ENCODE measurements at places on chromosomes 13 and 19. TPM values are rescaled to one million over a fixed set of nuclear protein-coding genes. Genes with fewer than 3 reads are reported as not detected.

DNA sequence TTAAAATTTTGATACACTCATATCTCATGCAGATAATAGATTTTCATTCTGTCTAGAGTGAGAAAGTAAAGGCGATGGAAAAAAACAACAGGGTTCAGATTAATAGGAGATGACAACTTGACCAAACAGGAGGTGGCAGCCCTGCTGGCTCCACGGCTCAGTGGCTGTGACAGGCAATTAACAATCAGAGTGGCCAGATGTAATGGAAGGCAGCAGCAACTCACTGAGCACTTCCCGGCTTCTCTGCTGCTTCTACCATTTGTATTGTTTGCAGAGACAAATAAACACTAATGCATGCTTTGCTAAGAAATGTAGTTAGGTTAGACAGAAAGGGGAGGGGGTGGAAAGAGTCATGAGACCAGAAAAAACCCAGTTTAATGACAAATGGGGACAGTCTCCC, 473.0 kb upstream of the SLC10A2 start:
- no peak overlapping the region for H3K27ac ChIP-seq
- H3K27me3 ChIP-seq = no peaks in the 10 kb centered on the region
- DNase-seq = no peak
- no peaks in the 10 kb centered on the region for H3K4me1 ChIP-seq

GRCh38 chr13:36559375-36559774, 114.4 kb upstream of the SERTM1 start:
- no peaks in the 10 kb centered on the region for H3K27me3 ChIP-seq
- H3K4me3 ChIP-seq = no peak overlapping the region
- no peak overlapping the region for H3K27ac ChIP-seq

DNA sequence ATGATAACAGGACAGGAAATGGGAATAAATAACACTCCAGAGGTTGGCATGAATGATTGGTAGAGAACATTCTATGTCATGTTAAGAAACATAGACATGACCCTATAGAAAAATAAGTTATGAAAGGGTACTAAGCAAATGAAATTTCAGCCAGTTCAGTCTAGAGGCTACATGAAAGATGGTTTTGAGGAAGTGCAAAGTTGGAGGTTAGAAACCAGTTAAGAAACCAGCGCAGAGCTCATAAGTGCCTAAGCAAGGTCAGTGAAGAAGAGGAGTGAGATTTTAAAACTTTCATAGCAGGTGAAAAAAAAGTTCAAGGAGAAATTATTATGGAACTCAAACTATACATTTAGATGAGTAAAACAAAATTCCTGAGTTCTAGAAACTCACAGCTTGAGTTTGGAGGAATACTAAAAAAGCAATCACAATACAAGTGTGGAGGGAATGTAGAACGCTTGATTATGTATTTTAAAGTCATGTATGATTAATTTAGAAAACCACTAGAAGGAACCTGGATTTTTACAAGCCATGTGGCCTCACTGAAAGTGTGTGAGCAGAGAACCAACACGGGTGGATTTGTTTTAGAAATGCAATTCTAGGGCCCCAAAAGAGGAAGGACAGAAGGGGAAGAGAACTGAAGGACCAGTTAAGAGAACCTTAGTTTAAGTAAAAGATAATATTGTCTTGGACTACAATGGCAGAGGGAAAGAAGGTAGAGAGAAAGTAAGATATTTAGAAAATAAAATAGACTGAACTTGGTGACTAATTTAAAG, 162.4 kb downstream of the PCDH20 start:
- DNase-seq = no peak
- no peaks in the 10 kb centered on the region for H3K4me1 ChIP-seq
- no peaks in the 10 kb centered on the region for H3K27me3 ChIP-seq
- no peak overlapping the region for H3K27ac ChIP-seq

GRCh38 chr13:85278851-85279250, 520.4 kb downstream of the SLITRK6 start:
- no peak for DNase-seq
- H3K27ac ChIP-seq = no peak overlapping the region
- H3K36me3 ChIP-seq = no peaks in the 10 kb centered on the region
- no peaks in the 10 kb centered on the region for H3K27me3 ChIP-seq

GRCh38 chr19:39923862-39924261, 10.6 kb downstream of the FCGBP start:
- no peak overlapping the region for H3K4me3 ChIP-seq
- no peak overlapping the region for H3K27ac ChIP-seq
- no peaks in the 10 kb centered on the region for H3K4me1 ChIP-seq
- H3K36me3 ChIP-seq = no peaks in the 10 kb centered on the region

DNA sequence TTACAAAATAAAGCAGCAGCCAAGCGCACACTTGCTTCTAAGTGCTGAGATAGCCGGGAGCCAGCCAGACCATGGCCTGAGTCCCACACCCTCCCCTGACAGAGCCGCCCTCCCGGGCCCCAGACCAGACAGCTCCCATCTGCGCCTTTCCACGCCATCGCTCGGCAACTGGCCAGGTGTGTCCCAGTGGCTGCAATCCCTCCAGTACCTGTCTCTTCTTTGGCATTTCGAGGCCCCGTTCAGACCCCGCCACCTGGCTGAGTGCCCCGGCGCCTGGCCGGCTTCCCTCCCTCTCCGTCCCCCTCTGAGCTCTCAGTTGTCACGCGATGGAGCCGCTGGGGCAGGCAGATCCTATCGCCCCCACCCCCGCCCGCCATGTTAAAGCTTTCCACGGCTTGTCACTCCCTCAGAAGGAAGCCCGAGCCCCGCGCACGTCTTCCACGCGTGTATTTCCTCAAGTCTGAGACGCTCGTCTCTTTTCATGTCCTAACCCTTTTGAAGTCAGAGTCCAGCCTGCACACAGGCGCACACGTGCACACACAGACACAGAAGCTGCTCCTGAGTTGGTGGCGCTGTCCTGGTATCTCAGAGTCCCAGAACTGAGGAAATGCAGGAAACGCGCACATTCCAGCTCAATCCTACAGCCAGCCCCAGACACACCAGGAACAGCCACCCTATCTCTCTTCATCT, 7.9 kb downstream of the MLLT1 start:
- H3K27ac ChIP-seq = no peak overlapping the region
- H3K4me1 ChIP-seq = peaks cover 6% of the 10 kb centered on the region
- DNase-seq = no peak
- peaks cover 8% of the 10 kb centered on the region for H3K36me3 ChIP-seq

Gene LGALS14
- 0.37 TPM for total RNA-seq

GRCh38 chr13:35941374-35941773, 189.8 kb downstream of the DCLK1 start:
- no peak for DNase-seq
- no peaks in the 10 kb centered on the region for H3K27me3 ChIP-seq
- H3K36me3 ChIP-seq = no peaks in the 10 kb centered on the region
- H3K27ac ChIP-seq = no peak overlapping the region
- H3K4me1 ChIP-seq = no peaks in the 10 kb centered on the region

DNA sequence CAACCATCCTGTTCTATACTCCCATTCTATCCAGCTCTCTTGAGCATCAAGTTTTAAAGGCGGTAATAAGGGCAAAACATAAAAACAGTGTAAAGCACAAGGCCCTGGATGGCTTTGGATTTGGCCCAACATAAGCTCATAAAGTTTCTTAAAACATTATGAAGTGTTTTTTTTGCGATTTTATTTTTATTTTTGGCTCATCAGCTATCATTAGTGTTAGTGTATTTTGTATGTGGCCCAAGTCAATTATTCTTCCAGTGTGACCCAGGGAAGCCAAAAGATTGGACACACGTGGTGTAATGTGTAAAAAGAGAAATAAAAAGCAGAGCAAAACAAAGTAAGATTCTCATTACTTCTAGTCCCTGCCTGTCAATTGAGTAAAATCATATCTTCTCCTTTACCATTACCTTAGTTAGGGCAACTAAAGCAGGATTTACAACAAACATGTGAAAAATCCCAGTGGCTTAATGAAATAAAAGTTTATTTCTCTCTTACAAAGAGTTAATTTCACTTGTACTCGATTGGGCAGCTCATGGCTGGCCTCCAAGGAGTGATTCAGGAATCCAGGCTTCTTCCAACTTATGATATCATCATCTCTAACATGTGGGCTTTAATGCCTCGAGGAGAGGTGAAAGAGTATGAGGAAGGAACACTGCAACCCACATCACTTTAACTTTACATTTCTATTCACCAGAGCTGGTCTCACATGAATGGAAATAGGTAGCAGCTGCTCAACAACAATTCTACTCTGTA, 725.2 kb upstream of the SLITRK1 start:
- no peak overlapping the region for H3K27ac ChIP-seq
- H3K36me3 ChIP-seq = no peaks in the 10 kb centered on the region
- H3K4me3 ChIP-seq = no peak overlapping the region
- no peaks in the 10 kb centered on the region for H3K27me3 ChIP-seq
- H3K4me1 ChIP-seq = no peaks in the 10 kb centered on the region

- H3K36me3 ChIP-seq = no peaks in the 10 kb centered on the region
- DNase-seq = no peak
- no peak overlapping the region for H3K27ac ChIP-seq
- no peak overlapping the region for H3K4me3 ChIP-seq
- no peaks in the 10 kb centered on the region for H3K4me1 ChIP-seq
Observed at GRCh38 chr13:65826657-65827056, 1403.5 kb downstream of the PCDH9 start.

Gene ZNF845
- 9.9 TPM for total RNA-seq

Gene ZNF628
- 8.8 TPM for total RNA-seq

GRCh38 chr13:113489549-113490495, 689 bp downstream of the DCUN1D2 start:
- peak overlapping the region; percentile 79 for H3K4me3 ChIP-seq
- H3K4me1 ChIP-seq = peaks cover 51% of the 10 kb centered on the region
- peak overlapping the region; percentile 83 for H3K27ac ChIP-seq
- peaks cover 5% of the 10 kb centered on the region for H3K36me3 ChIP-seq

DNA sequence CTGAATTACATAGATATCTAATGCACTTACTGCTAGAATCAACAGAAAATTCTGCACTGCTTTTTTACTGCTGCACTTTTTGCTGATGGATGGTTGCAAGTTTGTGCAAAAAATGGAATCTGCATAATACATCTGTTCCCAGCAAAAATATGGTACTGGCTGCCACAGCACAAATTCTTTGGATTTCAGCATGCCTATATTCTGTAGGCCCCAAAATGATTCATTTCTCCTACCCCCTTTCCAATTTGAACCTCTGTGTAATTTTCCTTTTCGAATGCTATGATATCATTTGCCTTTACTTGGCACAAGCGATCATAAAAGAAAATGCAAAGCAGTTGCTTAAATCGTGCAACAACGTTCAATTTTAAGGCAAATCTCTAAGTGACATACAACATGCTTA, 524.2 kb upstream of the NBEA start:
- no peaks in the 10 kb centered on the region for H3K4me1 ChIP-seq
- no peak for DNase-seq
- no peaks in the 10 kb centered on the region for H3K27me3 ChIP-seq
- H3K36me3 ChIP-seq = no peaks in the 10 kb centered on the region
- no peak overlapping the region for H3K4me3 ChIP-seq

DNA sequence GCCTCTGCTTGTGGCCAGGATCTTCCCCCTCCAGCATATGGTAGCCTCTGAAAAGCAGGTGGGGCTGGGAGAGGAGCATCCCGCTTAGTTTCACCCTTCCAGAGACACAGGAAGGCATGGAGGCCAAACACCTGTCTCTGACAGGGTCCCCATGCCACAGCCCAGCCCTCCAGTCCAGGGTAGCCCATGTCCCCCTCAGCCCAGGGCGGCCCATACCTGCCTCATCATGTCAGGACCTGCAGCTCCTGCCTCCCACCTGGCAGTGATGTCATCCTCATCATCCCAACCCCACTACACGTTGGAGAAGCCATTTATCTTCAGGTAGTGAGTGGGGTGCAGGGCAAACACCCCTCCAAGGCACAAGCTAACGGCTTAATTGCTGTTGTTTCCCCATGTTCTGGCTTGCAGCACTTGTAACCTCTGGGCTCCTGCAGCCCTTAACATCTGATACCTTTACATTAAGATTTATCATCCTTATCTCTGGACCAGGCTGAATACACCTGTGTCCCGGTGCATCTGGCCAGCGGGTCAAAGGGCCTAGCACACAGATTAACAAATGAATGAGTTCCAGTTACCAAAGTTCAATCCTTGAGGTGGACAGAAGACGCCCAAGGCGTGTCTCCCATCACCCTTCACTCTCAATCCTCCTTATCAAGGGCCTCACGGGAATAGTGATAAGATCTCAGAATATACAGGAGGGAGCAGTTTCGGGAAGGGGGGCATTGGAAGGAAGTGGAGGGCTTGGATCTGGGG, 22.2 kb downstream of the ZNF175 start:
- no peak for DNase-seq
- peak overlapping the region; percentile 75 for H3K27ac ChIP-seq
- peaks cover 16% of the 10 kb centered on the region for H3K4me1 ChIP-seq
- peak overlapping the region; percentile 84 for H3K4me3 ChIP-seq

DNA sequence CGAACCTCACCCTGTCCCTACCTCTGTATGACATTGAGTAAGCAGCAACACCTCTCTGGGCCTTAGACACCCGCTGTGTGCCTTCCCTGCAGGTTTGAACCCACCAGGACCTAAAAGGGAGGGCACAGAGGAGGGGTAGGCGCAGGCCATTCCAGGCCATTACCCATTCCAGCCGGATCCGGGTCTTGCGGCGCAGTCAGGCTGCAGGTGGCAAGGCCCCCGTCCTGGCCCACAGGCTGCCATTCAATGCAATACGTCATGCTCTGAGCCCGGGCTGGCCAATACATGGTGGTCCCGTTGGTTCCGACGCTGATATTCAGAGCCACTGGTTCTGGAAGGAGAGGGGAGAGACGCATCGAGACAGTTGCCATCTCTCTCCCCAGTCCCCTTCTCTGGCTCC, 17.4 kb downstream of the IL12RB1 start:
- no peaks in the 10 kb centered on the region for H3K27me3 ChIP-seq
- peaks cover 15% of the 10 kb centered on the region for H3K4me1 ChIP-seq
- no peak for DNase-seq
- H3K4me3 ChIP-seq = no peak overlapping the region

- peaks cover 32% of the 10 kb centered on the region for H3K36me3 ChIP-seq
- H3K27ac ChIP-seq = peak overlapping the region; percentile 99
- peak; percentile 95 for DNase-seq
- no peaks in the 10 kb centered on the region for H3K27me3 ChIP-seq
- H3K4me1 ChIP-seq = peaks cover 56% of the 10 kb centered on the region
Observed at GRCh38 chr19:35712567-35713505, 5.0 kb upstream of the KMT2B start.

DNA sequence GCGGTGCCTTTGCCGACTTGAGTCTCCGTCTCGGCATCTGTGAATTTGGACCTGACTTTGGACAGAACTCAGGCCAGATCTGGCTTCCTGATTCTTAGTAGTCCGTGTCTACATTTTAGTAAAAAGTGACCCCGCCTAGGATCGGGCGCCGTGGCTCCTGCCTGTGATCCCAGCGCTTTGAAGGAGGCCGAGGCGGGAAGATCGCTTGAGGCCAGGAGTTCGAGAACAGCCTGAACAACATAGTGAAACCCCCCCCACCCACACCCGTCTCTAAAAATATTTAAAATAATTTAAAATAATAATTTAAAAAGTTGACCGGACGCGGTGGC, 849 bp upstream of the TCF3 start:
- peaks cover 30% of the 10 kb centered on the region for H3K4me1 ChIP-seq
- peaks cover 3% of the 10 kb centered on the region for H3K36me3 ChIP-seq
- no peaks in the 10 kb centered on the region for H3K27me3 ChIP-seq
- no peak for DNase-seq
- peak overlapping the region; percentile 89 for H3K27ac ChIP-seq

GRCh38 chr13:84567848-84568247, 685.6 kb upstream of the SLITRK1 start:
- no peak for DNase-seq
- H3K36me3 ChIP-seq = no peaks in the 10 kb centered on the region
- no peaks in the 10 kb centered on the region for H3K4me1 ChIP-seq

Gene EBPL
- 39.5 TPM for total RNA-seq

Measured in activated CD8-positive, alpha-beta memory T cell treated with anti-CD3 and anti-CD28 coated beads, Interleukin-2, amount 10 ng/mL, durations not matched to agents 7 days and 5 days (primary cell).